ENCODE measurements at places on chromosomes 6 and 20.

- no peak for DNase-seq
Measured at GRCh38 chr6:13425270-13425873, 62.0 kb downstream of the GFOD1 start.

DNA sequence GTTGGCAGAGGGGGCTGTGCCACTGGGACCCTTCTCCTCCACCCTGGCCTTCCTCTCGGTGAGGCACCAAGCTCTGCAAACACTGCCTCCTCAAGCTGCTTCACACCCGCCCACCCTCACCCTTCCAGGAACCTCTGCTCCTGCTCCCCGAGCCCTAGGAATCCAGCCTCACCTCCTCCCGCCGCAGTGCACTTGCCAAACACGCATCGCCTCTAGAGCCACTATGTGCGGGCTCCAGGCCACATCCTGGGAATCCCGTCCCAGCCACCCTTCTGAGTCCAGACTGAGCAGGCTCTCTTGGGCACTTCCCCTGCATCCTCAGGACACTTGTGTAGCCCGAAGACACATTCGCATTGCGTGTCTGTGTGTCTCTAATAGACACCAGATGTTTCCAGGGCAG, 18.5 kb downstream of the PSMG4 start:
- no peak for DNase-seq

DNA sequence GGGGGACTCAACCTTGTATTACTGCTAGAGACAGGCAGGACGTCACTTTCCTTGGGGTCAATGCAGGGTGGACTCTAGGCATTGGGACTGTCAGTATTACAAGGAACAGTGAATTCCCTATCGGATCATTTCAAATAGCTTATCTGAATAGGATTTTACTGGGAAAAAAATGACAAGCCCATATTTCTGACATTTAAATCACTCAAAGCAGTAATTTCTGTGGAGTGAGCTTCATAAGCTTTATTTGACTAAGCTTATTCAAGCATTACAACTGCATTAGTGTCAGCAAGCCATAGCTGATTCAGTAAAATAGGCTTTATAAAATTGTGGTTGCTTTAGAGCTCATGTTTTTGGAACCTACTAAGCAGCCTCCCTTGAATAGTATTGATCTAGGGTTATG, 44.3 kb downstream of the TRDN start:
- DNase-seq = no peak

DNA sequence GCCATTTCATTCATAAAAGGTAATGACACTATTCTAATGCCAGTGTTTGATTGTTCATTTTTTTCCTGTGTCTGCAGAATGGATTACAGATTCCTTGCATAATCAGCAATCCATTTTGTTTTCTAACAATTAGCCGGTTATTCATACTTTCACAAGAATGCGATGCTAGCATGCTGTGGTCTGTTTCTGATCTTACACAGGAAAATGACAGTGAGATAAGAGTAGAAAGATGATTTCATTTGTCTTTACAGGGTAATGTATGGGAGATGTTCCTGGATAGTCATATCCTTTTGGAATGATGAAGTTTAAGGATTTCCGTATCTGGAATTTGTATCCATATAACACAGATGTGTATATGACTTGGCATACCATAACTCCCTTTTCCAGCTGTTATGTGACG, 207.3 kb downstream of the FARS2 start:
- DNase-seq = no peak

GRCh38 chr6:11230158-11231107, 2.0 kb downstream of the NEDD9 start:
- no peak for DNase-seq

- DNase-seq = no peak
Measured at GRCh38 chr6:45697605-45698004, 318.1 kb downstream of the CLIC5 start.

DNA sequence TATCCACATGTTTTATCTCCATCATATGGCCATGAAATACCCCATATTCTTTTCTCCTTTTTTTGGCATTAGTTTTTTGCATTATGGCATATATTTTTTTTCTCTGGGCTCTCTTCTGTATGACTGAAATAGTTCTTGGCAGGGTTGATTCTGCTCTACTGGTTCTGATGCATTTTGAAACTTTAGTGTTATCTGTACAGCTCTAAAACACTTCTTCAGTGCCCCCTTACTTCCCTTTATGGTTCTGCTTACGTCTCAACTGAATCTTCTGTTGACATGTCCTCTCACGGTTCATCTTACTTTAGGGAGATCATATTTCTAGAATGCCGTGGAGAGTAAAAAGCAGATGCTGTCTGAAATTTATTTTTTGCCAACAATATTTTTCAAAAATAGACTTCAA, 23.2 kb upstream of the TXNDC5 start:
- peak; percentile 61 for DNase-seq

DNA sequence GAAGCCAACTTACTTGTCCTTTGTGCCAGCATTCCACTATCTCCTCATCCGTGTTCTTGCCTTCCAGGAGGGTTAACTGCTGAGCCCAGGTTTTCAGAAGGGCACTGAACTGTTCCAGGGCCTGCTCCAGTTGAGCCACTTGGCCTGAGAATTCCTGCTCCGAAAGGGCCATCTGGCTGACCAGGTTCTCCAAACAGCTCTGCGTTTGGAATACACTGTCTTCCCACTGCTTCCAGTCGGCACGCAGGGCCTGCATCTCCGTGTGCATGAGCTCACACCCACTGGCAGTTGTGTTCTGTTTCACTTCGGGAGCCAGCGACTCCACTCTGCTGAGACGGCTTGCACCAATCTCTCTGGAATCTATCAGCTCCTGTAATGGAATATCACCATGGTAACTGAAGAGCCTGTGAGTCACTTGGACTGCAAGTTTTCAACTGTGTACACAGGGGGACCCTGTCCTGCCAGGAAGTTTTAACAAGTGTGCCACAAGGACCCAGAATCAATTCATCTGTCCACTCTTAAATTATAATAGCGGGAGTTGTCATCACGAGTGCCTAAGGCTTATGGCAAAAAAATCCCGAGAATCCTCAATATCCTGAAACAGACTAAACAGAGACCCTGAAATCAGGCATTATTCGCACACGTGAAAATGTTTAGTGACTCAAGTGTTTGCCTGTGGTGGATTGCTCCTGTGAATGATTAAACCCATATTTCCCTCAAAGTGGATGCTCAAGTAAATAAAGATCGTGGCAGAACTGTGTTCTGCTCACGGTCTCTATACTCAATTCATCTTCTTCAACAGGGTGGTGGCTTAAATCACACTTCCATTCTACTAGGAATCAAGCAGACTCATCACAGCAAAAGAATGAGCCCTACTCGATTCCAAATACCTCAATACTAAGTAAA, 255.9 kb downstream of the SYNE1 start:
- no peak for DNase-seq

DNA sequence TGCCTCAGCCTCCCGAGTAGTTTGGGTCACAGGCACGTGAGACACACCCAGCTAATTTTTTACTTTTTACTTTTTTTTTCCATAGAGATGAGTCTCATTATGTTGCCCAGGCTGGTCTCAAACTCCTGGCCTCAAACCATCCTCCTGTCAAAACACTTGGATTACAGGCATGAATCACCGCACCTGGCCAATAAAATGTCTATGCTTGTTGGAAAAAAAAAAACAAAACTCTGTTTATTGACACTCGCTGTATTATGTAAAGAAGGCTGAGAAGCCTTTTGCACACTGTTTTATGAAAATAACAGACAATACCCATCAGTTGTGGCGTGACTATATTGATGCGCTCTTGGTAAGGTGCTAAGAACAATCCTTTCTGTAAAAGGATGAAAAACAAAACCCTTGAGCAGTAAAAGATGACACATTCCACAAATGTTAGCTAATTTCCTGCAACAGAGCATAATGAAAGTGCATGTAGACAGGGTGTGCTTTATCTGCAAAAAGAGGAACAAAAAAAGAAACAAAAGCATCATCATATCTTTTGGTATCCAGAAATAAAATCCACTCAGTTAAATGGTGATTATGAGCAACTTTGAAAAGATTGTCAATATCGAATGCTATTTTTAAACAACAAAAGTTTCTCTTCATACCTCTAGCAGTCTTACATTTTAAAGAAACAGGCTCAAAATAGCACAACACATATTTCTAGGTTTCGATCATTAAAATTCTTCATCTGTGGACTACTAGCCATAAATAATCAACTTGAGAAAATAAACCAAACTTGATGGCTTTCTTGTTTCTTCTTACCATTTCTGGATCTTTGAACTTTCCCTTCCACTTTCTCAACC, 108.3 kb upstream of the PHACTR1 start:
- peak; percentile 54 for DNase-seq

- no peak for DNase-seq
Measured at GRCh38 chr6:108119769-108120141, 45.2 kb upstream of the OSTM1 start.

Measured in GM13977 (cell line).